MV-4-11 (cell line): ENCODE measurements at places on chromosomes 16 and 17.

DNA sequence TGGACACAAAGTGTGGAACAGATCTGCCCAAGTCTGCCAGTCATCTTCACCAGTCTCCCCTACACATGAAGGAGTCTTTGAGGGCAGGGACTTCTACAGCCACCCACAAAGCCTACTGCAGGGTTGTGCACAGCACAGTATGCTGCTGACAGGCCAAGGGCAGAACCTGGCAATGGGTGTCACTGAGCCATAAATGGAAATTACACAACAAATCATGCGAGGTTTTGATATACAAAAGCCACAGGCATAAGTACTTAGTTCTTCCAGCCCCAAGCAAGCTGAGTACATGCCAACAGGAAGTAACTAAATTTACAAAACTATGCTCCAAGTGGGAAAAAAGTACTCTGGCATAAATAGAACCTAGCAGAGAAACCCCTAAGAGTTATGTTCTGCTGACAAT is 7.8 kb upstream of the PSMC3IP start:
- DNase-seq: peak; percentile 66

DNA sequence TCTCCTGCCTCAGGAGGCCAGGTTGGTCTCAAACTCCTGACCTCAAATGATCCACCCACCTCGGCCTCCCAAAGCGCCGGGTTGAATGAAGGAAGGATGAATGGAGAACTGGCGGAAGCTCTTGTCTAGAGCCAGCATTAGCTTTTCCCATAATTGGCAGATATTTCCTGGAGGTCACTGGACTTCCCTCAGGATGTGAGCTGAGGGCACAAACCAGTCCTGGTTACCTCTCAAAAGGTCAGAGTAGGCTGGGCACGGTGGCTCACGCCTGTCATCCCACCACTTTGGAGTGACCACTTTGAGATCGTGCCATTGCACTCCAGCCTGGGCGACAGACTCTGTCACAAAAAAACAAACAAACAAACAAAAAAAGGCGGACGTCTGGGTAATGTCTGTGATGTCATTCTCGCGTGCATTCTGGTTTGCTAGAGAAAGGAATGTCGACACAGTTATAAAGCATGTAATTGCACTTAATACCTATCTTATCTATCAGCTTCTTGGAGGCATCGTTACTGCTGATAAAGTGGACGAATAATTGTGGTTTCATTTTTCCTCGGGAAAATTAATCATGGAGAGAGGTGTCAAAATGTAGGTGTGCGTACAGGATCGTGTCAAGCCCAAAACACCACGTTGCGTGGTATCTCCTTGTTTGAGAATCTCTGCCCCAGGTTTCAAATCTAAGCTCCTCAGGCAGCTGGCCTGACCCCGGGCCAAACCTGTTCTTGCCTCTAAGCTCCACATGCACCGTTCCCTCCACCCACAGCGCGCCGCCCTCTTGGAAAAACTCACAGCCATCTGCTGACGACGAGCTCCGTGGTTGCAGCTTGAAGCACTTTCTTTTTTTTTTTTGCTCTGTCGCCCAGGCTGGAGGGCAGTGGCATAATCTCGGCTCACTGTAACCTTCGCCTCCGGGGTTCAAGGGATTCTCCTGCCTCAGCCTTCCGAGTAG is 6.4 kb upstream of the CRK start:
- DNase-seq: no peak

GRCh38 chr16:64361753-64362152 is 760.1 kb downstream of the CDH11 start:
- no peak for DNase-seq

- DNase-seq: no peak
These were observed 1.8 kb downstream of the ZSCAN10 start for GRCh38 chr16:3097266-3097665.

GRCh38 chr17:75012346-75013091 is at the start of gene MRPL58:
Gene MRPL58 (plus strand): TSS chr17:75012670. CDS start chr17:75012687, 17 bp downstream.
- peak; percentile 72 for DNase-seq

DNA sequence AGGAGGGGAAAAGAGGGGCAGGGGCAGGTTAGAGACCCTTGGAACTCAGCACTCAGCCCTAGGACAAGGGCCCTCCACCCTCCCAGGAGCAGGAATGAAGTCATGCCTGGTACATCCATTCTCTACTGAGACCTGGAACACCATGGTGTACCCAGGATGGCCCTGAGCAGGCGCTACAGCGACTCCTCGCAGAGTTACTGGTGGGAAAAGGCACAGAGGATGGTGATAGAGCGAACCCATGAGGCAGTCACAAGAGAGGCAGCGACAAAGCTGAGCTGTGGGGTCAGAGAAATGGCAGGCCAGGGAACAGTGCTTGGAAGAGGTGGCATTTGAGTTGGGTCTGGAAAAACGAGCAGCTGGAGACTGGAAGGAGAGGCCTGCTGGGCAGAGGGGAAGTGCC is 37.5 kb downstream of the SRCIN1 start:
- no peak for DNase-seq
